ENCODE measurements at places on chromosomes 6 and 20.

DNA sequence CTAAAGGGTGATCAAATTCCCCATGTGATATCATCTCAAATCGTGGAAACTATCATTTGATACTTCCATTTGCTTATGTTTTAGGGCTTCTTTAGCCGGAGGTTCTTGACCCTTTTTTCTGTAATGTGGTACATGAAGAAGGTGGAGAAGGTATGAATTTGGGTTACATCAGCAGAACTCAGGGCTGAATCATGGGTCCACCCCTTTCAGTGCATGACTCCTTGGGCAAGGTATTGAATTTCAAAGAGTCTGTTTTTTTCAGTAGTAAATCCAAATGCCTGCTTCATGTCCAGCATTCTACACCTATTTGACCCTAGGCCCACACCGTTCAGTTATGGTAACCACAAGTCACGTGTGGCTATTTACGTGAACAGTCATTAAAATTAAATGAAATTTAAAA is 30.6 kb upstream of the QKI start:
- no peak for DNase-seq

DNA sequence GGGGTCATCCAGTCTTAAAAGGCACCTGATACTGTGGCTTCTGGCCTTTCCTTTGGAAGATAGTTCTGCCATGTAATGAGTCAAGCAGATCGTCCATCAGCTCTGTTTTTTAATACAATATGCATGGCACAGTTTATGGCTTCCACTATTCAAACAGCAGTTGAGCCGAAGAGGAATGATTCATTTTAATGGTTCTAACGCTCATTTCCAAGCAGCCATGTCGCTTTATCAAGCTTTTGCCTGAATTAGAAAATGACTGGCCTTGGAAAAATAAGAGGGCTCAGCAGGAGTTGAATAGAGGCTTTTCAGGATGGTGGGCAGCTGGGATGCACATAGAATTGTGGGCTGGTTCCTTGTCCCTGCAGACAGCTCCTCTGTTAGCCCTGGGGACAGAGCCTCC is 138.1 kb downstream of the SOBP start:
- no peak for DNase-seq

- no peak for DNase-seq
Measured at GRCh38 chr6:106899697-106900096, 74.8 kb downstream of the CD24 start.

GRCh38 chr20:39825524-39825923 is 863.4 kb downstream of the DHX35 start:
- DNase-seq: no peak

- no peak for DNase-seq
Measured at GRCh38 chr6:43990627-43991619, 136.3 kb downstream of the MRPL14 start.

DNA sequence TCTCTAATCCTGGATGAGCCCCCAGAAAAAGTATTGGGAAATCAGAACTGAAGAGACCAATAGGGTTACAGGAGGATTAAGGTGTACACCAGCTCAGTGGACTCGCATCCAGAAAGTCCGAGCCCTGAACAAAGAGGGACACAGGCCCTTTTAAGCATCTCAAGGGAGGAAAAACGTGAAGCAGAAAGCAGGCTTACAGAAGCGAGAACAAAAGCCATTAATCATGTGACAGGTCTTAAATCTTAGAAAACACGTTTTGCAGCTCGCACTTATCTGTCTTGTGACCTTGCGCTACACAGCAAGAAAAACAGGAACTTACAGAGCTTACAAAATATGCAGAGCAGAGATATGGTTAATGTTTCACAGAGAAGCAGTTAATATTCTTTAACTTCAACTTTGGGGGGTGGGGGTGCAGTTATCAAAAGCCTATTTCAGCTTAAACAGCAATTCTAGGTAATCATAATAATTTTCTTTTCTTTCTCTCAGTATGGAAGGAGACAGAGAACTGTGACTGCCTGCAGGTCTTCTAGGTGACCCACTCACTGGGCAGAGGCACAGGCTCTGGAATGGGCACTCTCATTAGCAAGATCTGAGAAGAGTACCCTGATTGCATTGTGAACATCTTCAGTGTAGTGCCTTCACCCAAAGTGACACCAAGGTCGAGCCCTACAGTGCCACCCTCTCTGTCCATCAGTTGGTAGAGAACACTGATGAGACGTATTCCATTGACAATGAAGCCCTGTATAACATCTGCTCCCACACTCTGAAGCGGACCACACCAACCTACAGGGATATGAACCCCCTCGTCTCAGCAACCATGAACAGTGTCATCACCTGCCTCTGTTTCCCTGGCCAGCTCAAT is 65.0 kb upstream of the MOCS1 start:
- no peak for DNase-seq

DNA sequence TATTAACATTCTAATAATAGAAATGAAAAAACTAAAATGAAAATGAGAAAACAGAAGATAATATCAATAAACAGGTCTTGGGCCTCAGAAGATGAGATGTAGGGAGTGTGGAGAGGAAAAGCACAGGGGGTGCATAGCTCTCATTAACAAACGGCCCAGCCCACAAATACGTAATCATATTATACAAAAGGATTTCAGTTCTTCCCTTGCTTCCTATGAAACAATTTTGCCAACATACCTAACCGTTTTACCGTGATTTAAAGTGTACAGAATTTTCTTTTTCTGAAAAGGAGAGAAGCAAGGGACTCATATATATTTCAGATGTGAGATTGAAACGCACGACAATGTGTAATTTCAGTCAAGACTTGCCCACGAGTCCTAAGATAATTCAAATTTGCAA is 136.0 kb downstream of the HFE start:
- no peak for DNase-seq

- no peak for DNase-seq
Measured at GRCh38 chr6:1838604-1839213, 229.0 kb downstream of the FOXC1 start.

DNA sequence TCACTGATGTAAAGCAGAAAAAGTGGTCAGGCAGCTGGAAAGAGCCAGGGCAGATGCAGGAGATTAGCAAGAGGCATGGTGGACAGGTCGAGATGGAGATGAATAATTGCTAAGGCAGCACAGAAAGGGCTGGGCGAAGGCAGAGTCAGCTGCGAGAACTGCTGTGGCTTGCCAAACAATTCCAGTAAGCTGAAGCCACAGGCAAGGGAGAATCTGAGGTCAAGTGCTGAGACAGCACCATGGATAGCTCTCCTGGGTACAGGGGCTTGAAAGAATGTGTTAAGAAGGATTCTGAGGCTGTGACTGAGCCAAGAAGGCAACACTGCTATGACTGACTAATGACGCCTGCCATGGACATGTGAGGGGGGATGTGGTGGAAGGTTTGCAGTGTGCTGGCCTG is 220.8 kb upstream of the FOXA2 start:
- no peak for DNase-seq

GRCh38 chr20:62303062-62303339 is 204 bp downstream of the ADRM1 start:
- DNase-seq: no peak

GRCh38 chr20:11982955-11983470 is 65.3 kb downstream of the BTBD3 start:
- no peak for DNase-seq

GRCh38 chr6:163897669-163898068 is 483.2 kb downstream of the QKI start:
- DNase-seq: no peak

- DNase-seq: no peak
Measured at GRCh38 chr6:129195161-129195560, 312.2 kb downstream of the LAMA2 start.

- DNase-seq: no peak
Measured at GRCh38 chr6:16551466-16551865, 209.8 kb downstream of the ATXN1 start.

GRCh38 chr6:90202156-90202555 is 94.5 kb downstream of the BACH2 start:
- DNase-seq: no peak

DNA sequence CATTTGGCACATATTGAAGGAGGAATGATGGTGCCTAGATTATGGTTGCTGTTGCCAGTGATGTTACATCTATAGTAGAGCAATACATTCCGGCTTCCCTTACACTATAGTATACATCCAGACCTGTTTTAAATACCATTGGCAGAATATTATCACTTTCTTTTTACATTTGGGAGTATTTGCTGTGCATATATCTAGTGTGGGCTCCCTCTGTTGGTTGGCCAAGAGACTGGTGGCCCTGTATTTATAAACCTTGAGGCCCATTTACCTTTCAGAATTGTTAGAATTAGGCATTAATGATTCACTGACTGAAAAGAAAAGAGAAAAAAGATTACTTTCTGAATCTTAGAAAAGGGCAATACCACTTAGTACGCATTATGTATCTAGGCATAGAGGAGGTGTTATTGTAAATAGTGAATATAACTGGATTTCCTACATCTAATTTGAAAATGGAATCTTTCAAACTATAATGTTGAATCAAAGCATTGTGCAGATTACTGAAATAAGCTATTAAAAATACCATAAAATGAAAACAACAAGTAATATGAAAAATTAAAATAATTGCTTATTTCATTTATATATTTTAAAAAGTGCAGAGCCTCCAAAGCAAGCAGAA is 628.8 kb upstream of the MAN1A1 start:
- peak; percentile 21 for DNase-seq

Measured in B cell (primary cell).